Activated T-cell treated with anti-CD3 and anti-CD28 coated beads, Interleukin-2, amount 50 U/mL, for 4 hours (primary cell): ENCODE measurements at places on chromosomes 11 and 22.
A peak's percentile ranks its signal among the peaks of the same experiment; 100 is the strongest.

- DNase-seq: no peak
Measured at GRCh38 chr11:10386861-10387205, 68.2 kb upstream of the AMPD3 start.

DNA sequence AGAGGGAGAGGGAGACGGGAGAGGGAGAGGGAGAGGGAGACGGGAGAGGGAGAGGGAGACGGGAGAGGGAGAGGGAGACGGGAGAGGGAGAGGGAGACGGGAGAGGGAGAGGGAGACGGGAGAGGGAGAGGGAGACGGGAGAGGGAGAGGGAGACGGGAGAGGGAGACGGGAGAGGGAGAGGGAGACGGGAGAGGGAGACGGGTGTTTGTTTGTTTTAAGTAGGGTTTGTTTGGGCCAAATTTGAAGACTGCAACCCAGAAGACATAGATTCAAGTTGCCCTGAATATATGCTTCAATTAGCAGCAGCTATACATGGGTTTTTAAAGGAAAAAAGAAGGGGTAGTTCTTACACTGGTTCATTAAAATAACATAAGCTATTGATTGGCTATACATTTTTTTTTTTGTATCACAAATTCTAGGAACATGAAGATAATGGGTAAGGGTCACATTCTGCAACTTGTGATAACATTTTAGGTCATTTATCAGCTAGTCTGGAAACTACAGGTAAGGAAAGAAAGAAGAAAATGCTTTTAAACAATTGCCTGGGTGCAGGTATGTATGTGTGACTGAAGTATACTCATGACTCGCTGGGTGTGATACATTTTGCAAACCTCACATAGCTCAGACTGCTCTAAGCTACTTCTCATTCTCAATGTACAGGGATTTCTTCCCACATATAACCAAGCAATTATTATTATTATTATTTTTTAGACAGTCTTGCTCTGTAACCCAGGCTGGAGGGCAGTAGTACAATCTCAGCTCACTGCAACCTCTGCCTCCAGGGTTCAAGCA is 67.3 kb downstream of the MCHR1 start:
- no peak for DNase-seq

DNA sequence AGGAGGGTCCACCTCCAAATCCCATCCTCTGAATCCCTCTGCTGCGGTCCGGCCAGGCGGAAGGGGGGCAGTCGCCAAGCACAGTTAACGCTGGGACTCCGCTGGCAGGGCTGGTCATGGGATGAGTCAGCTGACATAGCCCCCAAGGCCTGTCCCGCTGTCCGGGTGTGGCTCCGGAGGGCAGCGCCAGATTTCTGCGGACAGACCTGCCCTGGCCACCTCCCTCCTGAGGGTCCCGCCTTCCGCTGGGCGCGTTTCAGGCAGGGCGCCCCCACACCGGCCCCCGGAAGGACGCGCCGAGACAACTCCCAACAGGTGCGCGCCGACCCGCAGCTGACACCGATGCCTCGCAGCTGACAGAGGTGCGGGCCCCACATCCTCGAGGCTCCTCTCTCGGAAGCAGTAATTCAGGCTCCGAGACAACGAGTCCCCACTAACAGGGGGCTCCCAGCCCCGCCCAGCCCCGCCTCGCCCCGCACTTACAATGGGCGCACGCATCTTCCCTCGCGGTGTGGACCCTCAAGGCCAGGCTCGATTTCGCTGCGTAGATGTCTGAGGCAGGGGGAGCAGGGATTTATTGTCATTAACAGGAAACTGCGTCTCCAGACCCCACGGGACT is 607 bp downstream of the PLAAT3 start:
- peak; percentile 17 for DNase-seq

DNA sequence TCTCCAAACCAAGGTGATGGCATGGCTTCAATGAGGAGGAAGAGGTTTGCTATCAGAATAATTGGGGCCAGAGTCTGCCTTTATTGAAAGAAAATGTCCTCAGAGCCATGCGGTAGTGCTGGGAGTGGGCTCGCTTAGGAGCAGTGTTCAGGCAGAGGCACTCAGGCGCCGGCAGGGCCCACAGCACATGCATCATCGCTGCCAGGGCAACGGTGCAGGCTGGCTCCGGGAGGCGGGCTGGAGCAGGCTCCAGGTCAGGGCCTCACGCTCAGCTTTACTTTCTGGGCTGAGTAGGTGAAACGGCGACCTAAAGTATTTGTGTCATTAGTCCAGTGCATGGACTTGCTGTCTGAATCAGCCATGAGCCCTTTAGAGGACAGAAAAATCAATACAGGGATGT is 169.9 kb upstream of the CCDC90B start:
- DNase-seq: no peak

DNA sequence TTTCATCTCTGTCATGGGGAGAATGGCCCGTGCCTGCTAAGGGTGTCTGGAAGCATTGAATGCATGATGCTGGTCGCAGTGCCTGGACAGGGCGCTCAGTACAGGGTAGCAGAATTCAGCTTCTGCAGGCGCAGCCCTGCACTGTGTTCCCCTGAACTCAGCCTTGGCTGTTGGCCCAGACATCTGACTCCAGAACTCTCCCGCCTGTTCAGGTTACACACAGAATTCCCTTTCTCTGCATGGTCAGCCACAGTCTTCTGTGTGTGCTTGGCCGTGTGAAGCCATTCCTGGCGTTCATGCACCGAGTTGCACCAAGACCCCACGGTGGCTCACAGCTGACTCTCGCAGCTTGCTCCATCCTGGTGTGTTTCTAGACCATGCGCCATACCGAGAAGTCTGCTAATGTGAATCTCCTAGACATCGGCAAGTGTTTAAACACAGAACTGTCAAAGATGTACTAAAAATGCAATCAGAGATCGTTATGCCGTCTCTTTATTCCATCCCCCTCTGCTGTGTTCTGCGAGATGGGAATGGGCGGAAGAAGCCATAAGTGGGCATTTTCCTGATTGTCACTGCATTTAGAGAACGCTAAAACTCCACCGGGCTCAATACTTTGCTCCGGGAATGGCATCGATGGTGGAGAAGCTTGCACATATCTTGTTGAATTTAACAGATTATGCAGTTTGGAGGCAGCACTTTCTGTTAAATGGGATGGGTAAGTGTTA is 55.6 kb downstream of the MPPED1 start:
- DNase-seq: no peak

- no peak for DNase-seq
Measured at GRCh38 chr11:70845591-70846041, 406.8 kb downstream of the SHANK2 start.

- DNase-seq: no peak
Measured at GRCh38 chr22:24159650-24160049, 21.6 kb upstream of the SUSD2 start.

DNA sequence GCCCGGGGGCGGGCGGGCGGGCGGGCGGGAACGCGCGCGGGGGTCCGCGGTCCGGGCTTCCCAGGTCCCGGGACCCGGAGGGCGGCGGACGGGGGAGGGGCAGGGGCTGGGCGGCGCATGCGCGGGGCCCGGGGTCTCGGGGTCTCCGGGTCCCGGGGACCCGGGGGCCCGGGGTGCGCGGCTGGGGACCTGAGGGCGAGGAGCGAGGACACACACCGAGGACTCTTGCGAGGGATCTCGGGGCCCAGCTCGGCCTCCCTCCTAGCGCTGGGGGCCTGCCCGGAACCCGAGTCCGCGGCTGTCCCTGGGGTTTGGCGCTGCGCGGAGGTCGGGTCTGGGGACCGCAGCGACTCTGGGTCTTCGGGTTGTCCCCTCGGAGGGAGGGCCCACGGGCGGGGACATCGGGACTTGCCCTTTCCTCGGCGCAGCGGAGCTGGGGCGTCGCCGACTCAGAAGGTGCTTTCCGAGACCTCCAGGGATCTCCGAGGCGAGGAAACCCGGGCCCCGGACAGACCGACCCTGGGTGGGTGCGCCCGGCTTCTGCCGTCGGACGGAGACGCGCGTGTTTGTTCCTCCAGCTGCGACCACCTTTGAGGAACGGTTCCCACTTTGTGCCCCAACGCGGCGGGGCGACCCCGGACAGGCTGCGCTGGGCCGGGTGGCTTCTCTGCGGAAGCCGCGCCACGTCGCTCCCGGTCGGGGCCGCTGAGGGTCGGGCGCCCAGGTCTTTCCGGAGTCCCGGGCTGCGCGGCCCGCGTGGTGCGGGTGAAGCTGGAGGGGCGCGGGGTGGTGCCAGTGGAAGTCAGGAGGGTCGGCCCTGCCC is 540 bp downstream of the PPARA start:
- peak; percentile 51 for DNase-seq
